Glomerular endothelial cell (primary cell): ENCODE measurements at places on chromosomes 5 and 9.
A peak's percentile ranks its signal among the peaks of the same experiment; 100 is the strongest.

DNA sequence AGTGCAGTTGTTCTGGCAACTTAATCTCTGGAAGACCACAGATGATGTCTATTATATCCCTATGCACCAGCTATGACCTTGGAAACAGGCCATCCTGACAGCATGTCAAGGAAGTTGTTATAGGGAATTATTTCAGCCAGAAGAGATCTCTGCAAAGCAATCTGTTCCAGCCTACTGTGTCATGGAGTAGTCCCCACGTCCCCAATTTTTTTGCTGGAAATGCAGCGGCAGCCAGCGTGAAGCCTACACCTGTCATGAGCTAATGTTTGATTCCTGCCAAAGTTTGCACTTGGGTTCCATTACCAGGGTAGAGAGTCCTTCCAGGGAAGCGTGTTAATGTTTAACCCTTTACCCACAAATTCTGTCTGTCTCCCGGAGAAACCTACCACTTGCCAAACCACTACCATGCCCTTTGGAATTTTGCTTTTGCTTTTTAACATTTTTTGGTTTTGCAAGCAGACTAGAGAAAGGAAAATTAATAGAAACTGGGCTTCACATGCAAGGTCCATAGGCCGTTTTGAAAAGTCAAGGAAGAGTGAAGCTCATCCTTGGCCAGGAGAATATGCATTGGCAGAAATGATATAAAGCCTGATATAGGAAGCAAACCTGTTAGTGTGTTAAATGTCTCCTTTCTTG lies 174.9 kb upstream of the SPRY4 start:
- DNase-seq, result no peak

DNA sequence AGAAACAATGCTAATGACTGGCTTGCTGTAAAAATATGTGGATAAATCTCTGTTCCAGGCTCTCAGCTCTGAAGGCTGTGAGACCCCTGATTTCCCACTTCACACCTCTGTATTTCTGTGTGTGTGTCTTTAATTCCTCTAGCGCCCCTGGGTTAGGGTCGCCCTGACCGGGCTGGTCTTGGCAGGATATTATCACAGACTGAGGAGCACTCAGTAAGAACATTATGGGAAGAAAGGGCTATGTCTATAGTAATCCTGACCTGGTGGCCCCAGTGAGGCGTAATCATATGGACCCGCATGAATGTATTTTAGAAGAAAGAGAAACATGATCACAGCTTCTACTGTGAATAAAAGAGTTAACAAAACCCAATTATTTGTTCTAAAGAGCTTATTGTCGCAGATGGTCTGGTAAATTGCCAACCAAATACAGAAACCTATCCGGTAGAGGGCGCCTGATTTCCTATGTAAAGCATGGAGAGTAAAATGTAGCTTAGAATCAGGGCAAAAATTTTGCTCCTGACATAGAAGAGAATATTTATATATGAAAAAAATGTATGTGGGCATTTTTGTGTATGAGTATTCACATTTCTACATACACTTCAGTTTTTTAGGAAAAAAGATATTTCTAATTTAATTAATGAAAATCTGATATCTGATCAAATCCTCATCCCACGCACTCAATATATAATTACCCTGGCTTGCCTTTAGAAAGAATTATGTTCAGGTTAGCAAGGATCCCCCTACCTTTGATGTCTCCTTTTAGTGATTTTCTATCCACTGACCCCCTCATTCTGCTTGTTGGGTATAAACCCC lies 5.8 kb upstream of the IFNA1 start:
- DNase-seq, result peak; percentile 27

DNA sequence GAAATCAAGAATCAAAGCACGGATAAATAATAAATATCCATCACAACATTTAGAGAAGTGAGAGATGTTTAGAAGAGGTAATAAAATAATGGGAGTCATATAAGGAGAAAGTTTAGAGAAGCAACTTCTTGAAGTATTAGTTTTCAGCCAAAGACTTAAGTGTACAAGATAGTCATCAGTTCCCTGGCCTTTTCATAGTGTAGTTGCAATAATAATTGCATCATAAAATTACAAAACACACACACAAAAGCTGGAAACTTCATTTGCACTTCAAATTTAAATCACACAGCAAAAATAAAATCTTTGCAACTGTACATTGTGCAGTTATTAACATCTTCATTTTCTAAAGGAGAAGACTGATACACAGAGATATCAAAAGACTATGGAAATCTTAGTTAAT lies 319.1 kb upstream of the RGMB start:
- no peak for DNase-seq

DNA sequence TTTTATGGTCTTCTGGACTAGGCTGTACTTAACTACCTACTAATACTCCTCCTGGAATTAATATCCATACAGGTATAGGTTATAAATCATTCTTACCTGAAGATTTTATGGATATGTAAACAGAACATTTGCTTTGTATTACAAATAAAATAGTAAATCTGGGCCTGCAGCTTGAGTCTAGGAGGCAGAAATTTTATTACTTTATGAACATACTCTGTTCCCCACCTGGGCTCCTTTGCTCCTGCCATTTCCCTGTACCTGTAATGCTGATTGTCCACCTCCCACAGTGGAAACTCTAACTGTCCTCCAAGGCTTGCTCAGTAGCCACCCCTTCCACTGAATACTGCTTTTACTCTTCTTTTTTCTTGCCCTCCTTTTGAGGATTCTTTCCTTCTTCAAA lies 108.0 kb downstream of the PAM start:
- DNase-seq, result no peak
